ENCODE measurements at places on chromosomes 7 and 10.

- no peak for DNase-seq
Observed at GRCh38 chr7:158395780-158396278, 191.8 kb downstream of the PTPRN2 start.

DNA sequence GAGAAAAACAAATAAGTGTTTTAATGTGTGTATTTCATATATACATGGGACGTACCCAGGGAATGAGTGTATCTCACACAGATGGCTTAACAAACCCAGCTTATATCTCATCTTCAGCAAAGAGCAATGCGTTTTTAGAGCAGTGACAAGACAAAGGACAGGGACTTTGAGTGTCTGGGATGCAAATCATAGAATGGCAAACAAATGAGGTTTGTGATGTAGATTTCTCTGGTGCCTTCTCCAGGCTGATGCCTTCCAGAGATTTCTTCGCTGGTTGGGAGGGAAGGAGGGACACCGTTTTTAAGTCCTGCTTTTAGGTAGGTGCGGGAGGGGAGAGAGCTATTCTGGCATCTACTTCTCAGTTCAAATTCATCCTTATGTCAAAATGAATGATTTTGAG, 16.6 kb downstream of the LANCL2 start:
- DNase-seq, result no peak

GRCh38 chr10:24115403-24115802, 93.5 kb upstream of the KIAA1217 start:
- DNase-seq, result no peak

DNA sequence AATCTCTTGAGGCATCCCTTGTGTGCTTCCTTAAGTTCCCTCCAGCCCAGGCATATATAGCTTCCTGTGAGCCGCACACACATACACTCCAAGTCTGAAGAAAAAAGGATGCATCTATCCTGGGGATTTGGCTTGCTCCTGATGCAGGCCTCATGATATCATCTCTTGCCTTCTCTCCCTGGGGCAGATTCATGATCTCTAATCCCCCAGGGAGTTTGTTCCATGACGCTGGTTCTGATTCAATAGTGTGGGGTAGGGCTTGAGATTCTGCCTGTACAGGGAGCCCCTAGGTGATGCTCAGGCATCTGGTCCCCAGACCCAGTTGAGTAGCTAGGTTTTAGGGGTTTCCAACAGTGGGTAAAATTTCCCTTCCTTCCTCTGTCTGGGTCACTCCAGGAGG, 1.5 kb downstream of the PON1 start:
- no peak for DNase-seq

- no peak for DNase-seq
Observed at GRCh38 chr10:5641501-5641900, 24.9 kb downstream of the ASB13 start.

DNA sequence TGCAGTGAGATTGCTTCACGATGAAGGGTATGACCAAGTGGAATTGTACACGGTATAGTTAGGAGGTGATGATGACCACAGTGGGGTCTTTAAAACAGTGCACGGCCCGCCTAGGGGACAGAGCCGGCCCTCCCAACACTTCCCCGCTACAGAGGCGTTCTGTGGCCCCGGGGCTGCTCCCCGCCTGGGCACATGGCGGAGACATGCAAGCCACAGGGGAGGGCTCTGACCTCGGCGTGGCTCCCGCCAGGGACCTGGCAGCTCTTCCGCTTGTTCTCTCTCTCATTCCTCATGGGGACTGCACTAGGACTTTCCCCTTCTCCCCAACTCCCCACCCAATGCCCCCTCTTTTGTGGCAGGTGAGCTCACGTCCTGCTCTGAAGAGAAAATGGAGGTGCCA, 393.8 kb downstream of the DNAJB6 start:
- no peak for DNase-seq

- no peak for DNase-seq
Observed at GRCh38 chr10:22548344-22548743, 166.0 kb downstream of the PIP4K2A start.

GRCh38 chr10:71594934-71595571, 124.5 kb downstream of the C10orf105 start:
- no peak for DNase-seq

- DNase-seq, result no peak
Observed at GRCh38 chr10:89565180-89565579, 29.8 kb upstream of the SLC16A12 start.

- no peak for DNase-seq
Observed at GRCh38 chr7:43196379-43196778, 83.9 kb downstream of the HECW1 start.

DNA sequence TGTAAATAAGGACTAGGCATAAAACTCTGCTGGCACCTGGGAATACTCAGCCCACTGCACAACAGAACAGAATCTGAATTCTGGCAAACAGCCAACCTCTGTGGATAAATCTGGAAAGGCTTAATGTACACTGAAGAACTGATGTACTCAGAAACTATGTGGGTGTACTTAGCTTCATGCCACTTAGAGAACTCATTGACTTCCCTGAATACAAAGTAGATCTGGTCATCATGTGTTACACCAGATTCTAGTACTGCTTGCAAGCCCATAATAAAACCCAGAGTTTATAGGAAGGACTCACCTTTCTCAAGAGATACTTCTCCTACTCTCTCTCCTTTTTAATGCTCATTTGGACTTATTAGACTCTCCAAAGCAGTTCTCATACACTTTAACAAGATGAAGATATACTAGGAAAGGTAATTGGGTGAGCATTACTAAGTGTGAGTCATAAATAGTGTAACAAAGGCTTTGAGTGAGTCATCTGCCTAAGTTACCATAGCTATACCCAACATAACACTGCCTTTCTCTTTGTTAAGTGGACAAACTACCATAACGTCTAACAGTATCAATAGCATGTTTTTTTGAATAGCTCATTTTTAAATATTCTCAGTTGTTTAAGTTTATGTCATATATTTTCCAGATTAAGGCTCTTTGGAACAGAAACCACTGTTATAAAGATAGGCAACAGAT, 309.1 kb downstream of the MDFIC start:
- no peak for DNase-seq

GRCh38 chr10:17115683-17116082, 13.9 kb downstream of the CUBN start:
- DNase-seq, result no peak

- DNase-seq, result no peak
Observed at GRCh38 chr10:79001082-79001885, 67.5 kb upstream of the ZMIZ1 start.

- no peak for DNase-seq
Observed at GRCh38 chr7:115475761-115476385, 554.0 kb downstream of the MDFIC start.

DNA sequence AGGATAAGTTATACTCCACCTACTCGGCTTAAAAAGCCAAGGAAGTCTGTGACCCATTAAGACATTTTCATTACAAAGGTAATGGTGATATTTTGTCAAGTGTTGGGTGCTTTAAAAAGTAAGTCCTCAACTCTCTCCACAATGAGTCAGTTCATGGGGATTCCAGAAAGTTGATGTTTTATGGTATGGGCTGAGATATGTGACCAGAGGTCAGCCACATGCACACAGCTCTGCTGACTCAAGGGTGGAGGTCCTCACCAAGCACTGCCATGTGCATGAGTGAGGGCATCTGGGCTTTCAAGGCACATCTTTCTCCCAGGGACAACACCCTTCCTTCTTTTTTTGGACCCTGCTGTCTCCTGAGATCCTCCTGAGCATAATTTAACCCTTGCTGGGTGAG, 292.9 kb downstream of the PTEN start:
- DNase-seq, result no peak

GRCh38 chr10:62354916-62355315, 19.3 kb upstream of the ZNF365 start:
- DNase-seq, result no peak

GRCh38 chr7:33750177-33750576, 155.2 kb upstream of the BMPER start:
- DNase-seq, result no peak

- no peak for DNase-seq
Observed at GRCh38 chr10:29736366-29737073, 101.7 kb upstream of the SVIL start.

- DNase-seq, result no peak
Observed at GRCh38 chr10:96656198-96656577, 64.1 kb downstream of the PIK3AP1 start.

DNA sequence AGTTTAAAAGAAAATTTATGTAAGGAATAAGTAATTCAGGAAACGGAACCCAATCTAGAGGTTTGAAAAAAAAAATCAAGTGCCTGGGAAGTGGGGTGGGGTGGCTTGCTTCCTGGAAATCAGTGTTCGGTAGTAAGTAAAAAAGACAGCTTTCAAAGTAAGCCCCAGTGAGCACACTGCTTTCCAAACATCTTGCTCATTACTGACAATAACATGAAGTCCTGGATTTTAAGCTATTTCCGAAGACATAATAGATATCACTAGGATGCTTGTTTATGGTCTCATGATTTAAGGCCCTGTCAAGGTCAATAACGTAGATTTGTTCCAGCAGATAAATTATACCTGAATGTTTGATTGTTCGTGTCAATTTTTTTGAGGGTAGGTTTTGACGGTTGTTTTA, 1.3 kb downstream of the STAMBPL1 start:
- no peak for DNase-seq

DNA sequence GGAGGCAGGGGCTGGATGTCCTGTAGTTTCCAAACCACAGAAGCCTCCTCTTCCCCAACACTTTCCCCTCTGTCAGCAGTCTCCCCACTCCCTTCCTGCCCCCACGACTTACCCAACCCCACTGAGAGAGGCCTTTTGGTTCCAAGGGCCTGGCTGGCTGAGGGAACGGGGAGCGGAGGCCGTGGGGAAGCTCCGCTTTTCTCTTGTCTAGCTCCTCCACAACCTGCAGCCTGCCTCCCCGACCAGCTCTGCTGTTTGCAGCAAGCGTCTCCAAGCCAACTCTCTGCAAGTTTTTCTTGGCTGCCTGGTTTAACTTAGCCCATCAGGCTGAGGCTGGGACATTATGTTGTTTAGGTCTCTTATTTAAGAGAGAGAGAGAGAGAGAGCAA, 126.8 kb downstream of the NEURL1 start:
- no peak for DNase-seq

DNA sequence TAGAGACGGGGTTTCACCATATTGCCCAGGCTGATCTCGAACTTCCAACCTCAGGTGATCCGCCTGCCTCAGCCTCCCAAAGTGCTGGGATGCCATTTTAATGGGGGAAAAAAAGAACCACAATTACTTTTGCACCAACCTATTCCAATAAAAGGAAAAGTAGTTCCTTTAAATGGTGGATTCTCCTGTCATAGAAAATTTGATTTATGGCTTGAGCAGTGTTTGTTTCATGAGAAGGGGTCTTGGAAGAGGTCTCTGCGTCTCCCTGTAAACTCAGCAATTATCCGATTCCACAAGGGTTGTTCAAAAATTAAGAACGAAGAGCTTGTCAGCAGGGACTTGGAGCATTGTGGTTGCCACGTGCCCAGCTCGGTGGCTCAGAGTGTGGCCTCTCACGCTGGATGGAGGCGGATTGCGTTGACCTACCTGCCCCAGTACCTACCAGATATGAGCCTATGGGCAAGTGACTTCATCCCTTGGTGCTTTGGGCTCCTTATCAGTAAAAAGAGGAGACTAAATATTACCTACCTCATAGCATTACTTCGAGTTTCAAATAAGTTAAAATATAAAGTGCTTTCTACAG, 2.8 kb upstream of the TRIP6 start:
- no peak for DNase-seq

DNA sequence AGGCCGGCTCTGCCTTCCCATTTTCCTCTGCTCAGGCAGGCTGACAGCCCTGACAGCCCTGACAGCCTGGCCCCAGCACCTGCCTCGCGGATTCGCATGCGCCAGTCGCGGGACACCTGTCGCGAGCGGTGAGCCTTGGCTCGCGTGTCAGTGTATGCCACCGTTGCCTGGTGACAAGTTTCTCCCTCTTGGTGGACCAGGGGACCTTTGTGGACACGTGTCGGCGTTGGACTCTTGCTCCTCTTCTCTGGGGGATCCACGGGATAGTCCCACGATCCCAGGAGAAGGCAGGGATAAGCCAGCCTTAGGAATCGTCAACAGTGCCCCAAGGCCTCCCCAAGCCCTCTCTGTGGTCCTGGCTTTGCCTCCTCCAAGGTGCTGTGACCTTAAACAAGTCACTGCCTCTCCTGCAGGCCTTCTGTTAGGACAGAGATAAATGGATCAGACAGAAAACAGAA, 18.1 kb upstream of the ZNF273 start:
- no peak for DNase-seq

GRCh38 chr10:56109454-56109853, 251.6 kb downstream of the ZWINT start:
- DNase-seq, result no peak
